NCI-H1092 treated with DMSO at 0.1 percent for 48 hours (cell line): ENCODE measurements at places on chromosomes 6 and 20.

DNA sequence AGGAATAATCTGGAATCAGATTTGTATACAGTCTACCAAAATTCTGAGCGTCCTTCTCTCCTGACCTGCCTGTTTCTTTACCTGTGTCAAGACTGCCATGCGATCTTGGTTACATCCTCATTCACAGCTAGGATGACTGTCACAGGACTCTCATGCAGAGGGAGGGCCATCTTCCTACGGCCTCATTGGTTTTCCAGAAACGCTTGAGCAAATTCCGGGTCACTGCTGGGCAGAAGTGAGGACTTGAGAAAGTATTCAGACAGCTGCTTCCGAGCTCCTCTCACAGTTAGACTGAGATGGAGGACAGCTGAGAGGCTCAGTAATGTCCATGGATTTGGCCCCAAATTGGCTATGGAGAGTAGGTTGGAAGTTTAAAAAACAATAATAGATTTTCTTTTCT is 94.2 kb downstream of the TFAP2C start:
- DNase-seq, result no peak

GRCh38 chr6:131116755-131117360 is 18.4 kb upstream of the AKAP7 start:
- no peak for DNase-seq

- no peak for DNase-seq
Measured at GRCh38 chr6:65072500-65072899, 634.5 kb downstream of the EYS start.

DNA sequence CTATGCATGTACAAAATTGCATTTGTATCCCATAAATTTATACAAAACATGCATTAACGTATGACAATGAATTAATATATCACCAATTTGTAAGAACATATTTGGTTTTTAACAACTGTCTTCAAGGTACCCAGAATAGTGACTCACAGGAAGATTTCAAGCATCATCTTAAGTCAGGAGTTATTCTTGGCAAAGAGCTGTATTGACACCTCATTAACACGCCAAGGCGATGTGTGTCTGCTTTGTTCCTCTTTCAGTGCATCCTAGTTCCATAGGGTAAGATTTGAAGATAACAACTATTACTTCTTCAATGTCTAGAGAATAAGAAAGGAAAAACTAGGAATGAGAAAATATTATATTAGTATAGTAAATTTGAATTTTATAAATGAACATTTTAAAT is 35.8 kb upstream of the TPD52L1 start:
- no peak for DNase-seq

- no peak for DNase-seq
Measured at GRCh38 chr6:77455271-77455670, 8.0 kb downstream of the HTR1B start.

DNA sequence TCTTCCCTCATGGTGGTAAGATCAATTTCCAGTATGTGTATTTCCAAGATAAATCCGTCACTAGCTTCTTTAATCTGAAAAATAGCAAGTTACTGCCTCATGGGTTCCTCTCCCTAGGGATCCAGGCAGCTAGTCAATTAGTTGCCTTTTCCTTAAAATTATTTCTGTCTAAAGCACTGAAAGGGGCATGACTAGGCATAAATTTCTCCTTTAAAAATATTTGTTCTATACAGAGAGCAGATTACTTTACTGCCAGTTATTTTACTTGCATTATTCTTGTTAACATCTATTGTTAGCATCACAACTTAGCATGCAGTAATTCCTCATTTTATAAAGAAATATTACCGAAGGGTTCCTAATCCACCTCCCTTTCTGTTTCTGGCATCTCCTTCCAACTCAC is 1.4 kb downstream of the MTCL3 start:
- DNase-seq, result peak; percentile 15

- no peak for DNase-seq
Measured at GRCh38 chr6:111800259-111800765, 72.9 kb downstream of the FYN start.

DNA sequence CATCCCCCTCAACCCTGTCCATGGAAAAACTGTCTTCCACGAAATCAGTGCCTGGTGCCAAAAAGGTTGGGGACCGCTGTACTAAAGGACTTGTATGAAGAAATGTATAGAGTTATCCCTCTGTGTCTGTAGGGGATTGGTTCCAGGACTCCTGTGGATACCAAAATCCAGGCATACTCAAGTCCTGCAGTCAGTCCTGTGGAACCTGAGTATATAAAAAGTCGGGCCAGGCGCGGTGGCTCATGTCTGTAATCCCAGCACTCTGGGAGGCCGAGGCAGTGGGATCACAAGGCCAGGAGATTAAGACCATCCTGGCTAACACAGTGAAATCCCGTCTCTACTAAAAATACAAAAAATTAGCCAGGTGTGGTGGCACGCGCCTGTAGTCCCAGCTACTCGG is 42.0 kb downstream of the LCA5 start:
- DNase-seq, result no peak

GRCh38 chr20:3077618-3078134 is 6.3 kb downstream of the OXT start:
- DNase-seq, result no peak

- DNase-seq, result no peak
Measured at GRCh38 chr6:153564803-153565202, 433.7 kb upstream of the RGS17 start.

- no peak for DNase-seq
Measured at GRCh38 chr6:148509119-148509799, 166.6 kb downstream of the SASH1 start.

- DNase-seq, result no peak
Measured at GRCh38 chr6:80319196-80319595, 212.7 kb downstream of the BCKDHB start.

- DNase-seq, result no peak
Measured at GRCh38 chr6:116386581-116387299, 16.0 kb downstream of the DSE start.

GRCh38 chr6:140079328-140079727 is 704.9 kb upstream of the CITED2 start:
- DNase-seq, result no peak

- DNase-seq, result no peak
Measured at GRCh38 chr6:107827541-107827940, 3.4 kb upstream of the SCML4 start.

DNA sequence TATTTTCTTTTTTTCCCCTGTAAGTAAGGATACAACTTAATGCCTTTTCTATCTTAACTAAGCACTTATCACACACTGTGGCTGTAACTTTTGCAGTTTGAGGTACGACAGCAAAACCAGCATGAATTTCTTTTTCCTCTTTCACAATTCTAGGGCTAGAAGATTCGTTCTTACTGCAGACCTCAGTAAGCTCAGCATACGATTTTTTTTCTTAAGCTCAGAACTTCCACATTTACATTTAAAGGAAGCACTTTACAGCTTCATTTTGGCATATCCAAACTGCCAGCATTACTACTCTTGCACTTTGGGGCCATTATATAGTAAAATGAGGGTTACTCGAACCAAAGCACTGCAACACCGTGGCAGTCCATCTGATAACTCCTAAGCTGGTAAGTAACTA is 889 bp upstream of the CHMP4B start:
- DNase-seq, result no peak

- DNase-seq, result no peak
Measured at GRCh38 chr6:6609450-6609849, 20.9 kb downstream of the LY86 start.

- no peak for DNase-seq
Measured at GRCh38 chr6:150470960-150471665, 102.3 kb downstream of the IYD start.

DNA sequence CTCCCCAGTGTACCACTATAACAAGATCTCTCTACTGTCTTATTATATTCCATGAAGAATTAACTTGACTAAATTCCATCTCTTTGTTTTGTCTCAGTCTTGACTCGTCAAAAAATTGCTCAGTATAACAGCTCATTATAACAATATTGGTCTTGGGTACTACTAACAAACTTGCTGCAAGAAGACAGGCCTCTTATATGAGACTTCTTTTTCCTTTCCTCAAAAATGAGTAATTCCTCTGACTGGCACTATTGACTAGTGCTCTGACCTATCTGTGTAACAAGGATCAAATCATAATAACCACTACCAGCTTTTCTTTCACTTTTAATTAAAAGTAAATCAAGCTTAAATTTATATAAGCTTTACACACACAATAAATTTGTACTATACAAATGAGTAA is 91.3 kb upstream of the THEMIS start:
- DNase-seq, result no peak

- no peak for DNase-seq
Measured at GRCh38 chr6:132054525-132054924, 103.4 kb upstream of the CCN2 start.

GRCh38 chr6:73695619-73696421 is at the start of gene CD109:
TSS of gene CD109 (plus strand) at chr6:73696203. CDS start at chr6:73696216, 13 bp downstream.
- DNase-seq, result peak; percentile 16

- DNase-seq, result no peak
Measured at GRCh38 chr6:7827142-7827541, 83.4 kb downstream of the TXNDC5 start.

- DNase-seq, result no peak
Measured at GRCh38 chr6:169833258-169833794, 81.9 kb downstream of the ERMARD start.

DNA sequence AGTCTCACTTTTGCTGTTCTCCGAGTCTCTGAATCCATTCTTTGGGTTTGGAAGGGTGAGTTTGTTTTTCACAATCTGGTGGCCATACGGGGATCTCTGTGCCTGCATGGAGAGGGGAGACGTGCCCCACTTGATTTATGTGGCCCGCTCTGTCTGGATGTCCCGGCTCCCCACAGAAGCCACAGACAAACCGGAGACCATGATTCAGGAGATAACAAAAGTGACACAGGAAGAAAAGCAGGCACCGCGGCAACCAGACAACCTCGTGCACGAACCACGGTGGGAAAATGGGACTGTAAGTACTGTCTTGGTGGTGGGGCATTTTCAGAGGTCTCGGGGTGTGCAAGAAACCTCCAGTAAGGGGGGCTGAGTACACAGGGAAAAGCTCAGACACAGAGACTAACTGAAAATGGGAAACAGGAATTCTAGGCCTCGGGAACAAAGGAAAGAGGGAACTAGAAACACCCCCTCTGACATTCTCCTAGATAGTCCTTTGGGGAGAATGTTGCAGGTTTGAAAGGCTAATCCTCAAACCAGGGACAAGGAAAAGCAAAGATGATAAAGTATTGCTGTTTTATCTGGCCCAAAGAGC is 22.1 kb upstream of the ZNF318 start:
- DNase-seq, result no peak

DNA sequence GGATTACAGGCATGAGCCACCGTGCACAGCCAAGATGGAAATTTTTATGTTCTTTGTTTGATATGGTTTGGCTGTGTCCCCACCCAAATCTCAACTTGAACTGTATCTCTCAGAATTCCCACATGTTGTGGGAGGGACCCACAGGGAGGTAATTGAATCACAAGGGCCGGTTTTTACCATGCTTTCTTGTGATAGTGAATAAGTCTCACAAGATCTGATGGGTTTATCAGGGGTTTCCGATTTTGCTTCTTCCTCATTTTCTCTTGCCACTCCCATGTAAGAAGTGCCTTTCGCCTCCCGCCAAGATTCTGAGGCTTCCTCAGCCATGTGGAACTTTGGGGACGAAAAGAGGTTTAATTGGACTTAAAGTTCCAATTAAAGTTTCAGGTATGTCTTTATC is 14.6 kb downstream of the EEF1A1 start:
- no peak for DNase-seq

DNA sequence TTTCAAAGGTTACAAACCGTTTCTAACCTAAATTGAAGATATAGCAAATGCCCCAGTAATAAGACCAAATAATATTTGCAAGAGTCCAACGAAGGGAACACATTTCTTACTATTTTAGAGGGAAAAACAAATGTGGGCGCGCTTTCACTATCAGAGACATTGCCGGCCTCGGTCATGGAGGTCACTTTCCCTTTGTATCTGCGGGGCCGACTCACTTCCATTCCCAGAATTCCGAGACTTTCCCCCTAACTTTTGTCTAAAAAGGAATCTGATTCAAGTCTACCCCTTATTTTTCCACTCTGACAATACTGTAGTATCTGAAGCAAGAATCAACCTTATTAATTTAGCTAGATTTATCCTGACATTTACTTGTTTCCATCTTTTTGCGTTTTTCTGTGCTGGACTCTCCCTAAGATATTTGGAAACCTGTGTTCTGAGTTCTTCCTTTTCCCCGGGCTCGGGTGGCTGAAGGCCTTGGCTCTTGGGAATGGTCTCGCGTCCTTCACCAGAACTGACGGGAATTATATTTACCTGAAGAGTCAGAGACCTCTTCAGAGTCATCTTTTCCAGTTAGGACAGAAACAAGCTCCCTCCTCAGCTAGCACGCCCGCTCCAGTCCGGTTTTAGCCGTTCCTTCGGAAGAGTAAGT is 71.8 kb upstream of the ZNF184 start:
- DNase-seq, result no peak

GRCh38 chr6:80647156-80647555 is 540.7 kb downstream of the BCKDHB start:
- no peak for DNase-seq

GRCh38 chr6:26123947-26124780 is 36.9 kb downstream of the HFE start:
- DNase-seq, result peak; percentile 95

- DNase-seq, result no peak
Measured at GRCh38 chr20:25705830-25706351, 9.2 kb upstream of the ZNF337 start.

- DNase-seq, result no peak
Measured at GRCh38 chr20:52953020-52953419, 19.1 kb upstream of the TSHZ2 start.

- DNase-seq, result no peak
Measured at GRCh38 chr6:169093066-169093723, 160.5 kb downstream of the THBS2 start.

DNA sequence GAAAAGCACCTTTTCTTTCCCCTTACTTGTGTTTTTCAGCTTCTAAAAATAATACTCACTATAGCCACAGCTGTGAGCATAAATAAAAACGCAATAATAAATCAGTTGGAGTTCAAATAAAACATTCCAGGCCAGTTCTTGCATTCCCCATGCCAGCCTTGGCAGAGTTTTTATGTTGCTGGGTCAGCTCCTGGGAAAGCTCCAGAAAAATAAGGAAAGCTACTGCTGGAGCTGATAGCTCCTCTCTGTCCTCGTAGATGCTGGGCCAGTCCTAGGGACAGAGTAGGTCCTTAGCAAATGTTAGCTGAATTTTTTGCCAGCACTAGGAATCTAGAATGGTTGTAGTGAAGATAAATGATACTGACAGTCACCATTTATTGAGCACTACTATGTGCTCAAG is 389.0 kb upstream of the SYNCRIP start:
- no peak for DNase-seq

DNA sequence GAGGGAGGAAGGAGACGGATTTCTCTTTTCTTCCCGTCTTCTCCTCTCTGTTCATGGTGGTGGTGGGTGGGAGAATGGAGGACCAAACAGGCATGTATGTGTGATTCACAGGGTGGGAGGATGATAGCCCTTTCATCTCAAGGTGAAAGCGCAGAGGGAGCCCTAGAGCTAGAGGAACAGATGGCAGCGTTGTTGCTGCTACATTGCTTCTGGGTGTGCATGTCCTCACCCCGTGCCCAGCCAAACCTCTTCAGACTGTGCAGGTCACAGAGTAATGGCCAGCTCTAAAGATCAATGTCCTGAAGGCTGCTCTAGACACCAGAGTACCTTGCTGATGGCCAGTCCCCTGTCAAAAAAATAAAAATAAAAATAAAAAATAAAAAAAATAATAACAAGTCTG is 301.8 kb downstream of the TBC1D7 start:
- no peak for DNase-seq

- no peak for DNase-seq
Measured at GRCh38 chr6:22765015-22765414, 195.6 kb downstream of the HDGFL1 start.
